ENCODE measurements at places on chromosomes 6 and 20.

DNA sequence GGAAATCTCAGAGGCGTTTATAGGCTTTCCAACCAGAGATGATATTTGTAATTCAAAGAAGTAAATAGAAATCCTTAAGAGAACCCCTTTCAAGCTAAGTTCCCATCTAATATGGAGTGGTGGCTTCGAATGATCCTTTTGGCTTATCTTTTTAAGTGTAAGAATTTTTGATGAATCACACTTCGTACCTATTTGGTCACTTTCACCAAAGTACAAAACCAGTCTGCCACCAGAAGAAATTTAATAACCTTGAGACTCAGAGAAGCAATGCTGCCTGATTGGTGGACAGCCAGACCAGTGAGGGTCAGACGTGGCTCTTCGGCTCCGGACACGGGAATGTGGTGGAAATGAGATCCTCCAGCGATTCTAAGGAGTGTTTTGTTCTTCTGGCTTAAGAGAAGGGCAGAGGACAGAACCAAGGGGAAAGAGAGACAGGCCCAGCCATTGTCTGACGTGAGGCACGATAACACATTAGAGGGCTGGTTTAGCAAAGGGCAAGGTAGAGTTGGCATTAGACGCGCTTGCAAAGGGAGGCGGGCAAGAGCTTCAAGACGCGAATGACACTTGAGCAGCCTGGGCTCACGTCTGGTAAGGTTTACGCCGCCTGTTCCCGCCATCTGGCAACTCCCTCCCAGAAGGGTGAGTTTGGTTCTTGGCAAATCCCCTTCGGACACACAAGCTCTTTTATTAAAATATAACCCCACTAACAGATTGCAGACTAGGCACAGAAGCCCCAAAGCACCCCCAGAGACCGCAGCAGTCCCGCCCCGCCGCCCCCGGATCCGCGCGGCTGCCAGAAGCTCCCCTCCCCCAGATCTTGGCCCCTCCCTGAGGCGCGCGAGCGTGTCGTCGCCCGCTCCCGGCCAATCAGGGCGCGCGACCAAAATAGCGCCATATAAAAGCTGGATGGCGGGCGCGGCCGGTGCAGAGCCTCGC, 50.0 kb upstream of the EZR start:
- DNase-seq: peak; percentile 96

GRCh38 chr6:112752791-112753190, 405.7 kb downstream of the RFPL4B start:
- DNase-seq: no peak

- DNase-seq: no peak
These were observed 43.9 kb downstream of the SPATA2 start for GRCh38 chr20:49871391-49871948.

DNA sequence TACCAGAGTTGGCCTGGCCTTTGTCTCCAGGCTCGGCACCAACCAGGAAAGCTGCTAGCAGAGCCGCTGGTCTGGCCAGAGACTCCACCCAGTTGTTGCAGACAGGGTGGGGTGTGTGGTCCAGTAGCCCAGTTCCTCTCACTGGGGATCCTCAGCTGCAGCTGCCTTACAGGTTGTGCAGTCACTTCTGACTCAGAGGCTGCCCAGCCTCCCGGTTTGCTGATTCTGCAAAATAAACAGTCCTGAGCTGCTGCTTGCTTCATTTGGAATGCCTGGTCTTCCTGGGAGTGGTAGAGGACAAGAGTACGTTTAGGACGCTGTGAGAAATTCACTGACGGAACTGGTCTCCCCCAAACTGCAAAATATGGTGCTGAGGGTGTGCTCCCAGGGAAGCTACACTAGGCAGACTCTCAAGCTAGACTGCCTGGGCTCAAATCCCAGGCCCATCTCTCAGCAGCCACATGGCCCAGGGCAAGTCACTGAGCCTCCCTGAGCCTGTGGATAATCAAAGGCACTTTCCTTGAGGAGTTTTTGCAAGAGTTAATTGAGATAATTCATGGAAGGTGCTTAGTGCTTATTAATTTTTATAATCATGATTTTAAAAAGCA, 246.1 kb downstream of the TFAP2C start:
- no peak for DNase-seq

DNA sequence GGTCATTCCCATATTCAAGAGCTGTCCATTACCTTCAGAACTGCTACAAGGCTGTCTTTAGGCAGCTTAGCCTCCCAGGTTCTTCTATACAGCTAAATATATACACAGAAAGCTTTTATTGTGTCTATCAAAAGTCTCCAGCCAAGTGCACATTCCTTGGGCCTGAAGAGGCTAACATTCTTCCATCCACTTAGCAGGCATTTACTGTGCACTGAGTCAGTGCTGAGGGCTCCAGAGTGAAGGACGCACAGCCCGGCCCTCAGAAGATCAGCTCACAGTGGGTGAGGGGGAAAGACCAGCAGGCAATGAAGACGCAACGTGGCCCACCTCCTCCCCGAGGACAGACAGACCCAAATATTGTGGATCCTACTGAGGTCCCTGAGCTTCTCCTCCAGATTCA, 569.9 kb downstream of the CDH26 start:
- no peak for DNase-seq

GRCh38 chr6:122432816-122433215, 33.4 kb downstream of the HSF2 start:
- DNase-seq: no peak

DNA sequence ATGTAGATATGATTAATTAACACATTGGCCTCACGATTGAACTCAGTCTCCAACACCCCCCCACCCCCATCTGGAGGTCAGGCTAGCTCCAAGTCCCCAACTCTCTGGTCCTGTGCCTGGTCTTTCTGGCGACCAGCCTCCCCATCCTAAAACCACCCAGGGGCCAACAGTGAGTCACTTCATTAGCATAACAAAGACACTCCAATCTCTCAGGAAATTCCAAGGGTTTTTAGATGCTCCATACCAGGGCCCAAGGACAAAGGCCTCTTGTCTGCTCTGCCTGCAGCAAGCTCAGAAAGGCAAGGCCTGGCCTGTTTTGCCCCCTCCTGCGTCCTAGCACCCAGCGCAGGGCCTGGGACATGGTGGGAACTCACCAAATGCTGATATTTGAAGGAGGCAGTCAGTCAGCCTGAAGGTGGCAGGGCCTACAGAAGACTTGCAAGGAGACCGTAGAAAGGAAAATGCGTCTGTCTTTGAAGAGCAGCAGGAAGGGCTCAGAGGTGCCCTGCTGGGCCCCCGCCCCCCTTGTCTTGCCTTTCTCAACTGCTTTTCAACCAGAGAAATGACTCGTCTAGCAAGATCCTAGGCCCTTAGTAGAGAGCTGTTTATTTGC, 184.7 kb downstream of the CDH4 start:
- no peak for DNase-seq

DNA sequence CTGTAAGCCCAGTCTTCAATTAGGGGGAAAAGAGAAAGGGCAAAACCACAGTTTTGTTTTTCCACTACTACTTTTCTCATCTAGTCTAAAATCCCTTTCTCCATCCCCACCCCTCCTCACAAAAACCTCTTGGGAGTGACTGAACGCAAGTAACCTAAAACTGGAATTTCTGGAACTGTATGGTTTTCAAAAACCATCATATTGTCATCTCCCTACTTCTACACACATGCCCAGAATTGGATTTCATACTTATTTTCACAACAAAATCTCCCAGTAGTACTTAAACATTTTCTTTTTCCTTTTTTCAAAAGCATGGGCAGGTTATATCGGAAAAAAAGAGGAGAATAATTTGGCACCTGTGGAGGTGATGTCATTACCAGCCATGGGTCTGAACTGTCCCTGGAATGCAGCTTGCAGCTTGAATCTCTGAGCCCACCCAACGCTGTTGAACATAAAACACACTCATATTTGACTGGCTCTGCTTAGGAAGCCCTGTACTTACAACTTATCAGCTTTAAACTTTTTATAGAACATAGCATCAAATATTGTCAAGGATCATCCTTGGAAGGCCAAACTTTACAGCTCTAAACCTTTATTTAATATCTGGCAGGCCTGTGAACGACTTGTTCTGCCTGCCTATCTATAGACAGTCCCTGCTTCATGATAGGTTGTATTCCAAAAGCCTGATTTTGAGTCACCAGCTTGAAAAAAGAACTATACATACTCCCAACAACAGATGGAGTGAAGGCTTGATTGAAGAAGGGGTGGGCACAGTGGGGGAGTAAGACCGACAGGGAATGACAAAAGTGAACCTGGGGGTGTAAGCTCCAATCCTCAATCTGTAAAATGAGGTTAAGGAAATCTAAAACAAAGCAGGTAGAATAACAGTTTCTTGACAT, 59.3 kb downstream of the EPB41L2 start:
- no peak for DNase-seq

GRCh38 chr6:157761331-157761921, 61.6 kb upstream of the SNX9 start:
- peak; percentile 48 for DNase-seq

GRCh38 chr6:168410035-168410434, 30.9 kb upstream of the SMOC2 start:
- DNase-seq: no peak

DNA sequence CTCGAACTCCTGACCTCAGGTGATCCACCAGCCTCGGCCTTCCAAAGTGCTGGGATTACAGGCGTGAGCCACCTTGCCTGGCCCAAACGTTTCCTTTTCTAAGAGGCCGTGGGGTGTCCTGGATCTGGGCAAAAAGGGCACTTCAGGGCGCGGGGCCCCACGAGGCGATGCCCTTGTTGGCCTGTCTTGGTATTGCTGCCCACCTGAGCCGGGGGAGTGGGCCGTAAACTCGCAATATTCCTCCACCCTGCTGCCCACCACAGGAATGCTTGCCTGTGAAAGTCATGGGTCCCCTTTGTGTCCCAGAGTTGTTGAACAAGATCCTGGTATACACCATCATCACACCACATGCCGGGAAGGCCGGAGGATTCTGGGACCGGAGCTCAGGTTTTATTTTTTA, 49.0 kb downstream of the SSR1 start:
- DNase-seq: peak; percentile 34

GRCh38 chr20:44785768-44786167, 24.6 kb downstream of the RIMS4 start:
- no peak for DNase-seq

- no peak for DNase-seq
These were observed 341.6 kb downstream of the NRN1 start for GRCh38 chr6:5665173-5665572.

DNA sequence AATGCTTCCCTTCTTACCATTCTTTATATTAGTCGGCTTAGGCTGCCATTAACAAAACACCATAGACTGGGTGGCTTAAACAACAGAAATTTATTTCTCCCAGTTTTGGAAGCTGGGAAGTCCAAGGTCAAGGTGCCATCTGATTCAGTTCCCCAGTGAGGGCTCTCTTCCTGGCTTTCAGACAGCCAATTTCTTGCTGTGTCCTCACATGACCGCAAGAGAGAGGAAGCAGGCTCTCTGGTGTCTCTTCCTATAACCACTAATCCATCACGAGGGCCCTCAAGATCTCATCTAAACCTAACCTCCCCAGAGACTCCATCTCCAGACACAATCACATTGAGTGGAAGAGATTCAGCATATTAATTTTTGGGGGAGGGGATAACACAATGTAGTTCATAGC, 193.0 kb upstream of the SGK1 start:
- DNase-seq: no peak

- no peak for DNase-seq
These were observed 884.4 kb downstream of the PHF3 start for GRCh38 chr6:64520050-64520449.

DNA sequence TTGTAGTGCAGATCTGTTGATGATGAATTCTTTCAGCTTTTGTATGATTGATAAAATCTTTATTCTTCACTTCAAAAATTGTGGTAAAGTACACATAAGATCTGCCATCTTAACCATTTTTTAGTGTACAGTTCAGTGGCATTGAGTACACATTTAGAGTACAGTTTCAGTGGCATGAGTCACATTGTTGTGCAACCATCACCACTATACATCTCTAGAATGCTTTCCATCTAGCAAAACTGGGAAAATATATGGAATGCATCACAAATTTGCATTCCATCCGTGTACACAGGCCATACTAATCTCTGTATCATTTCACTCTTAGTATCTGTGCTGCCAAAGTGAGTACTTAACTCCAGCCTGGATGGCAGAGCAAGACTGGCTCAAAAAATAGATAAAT, 28.7 kb downstream of the SIRPD start:
- no peak for DNase-seq

DNA sequence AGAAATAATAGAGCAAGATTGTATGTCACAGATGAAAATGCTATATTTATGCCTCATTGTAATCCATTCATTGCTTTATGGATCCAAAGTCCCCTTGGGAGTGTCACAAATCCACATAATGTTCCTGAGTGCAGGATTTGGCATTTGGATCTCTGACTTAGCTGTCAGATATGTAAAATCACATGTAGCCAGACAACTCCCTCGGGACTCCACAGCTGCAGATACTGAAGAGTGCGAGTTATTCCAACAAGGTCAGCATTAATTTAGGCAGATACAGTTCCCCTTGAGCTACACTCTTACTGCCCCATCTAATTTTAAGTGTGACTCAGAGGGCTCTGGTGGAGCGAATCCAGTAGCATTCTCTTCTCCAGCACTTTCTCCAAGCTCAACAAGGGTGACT, 433.2 kb downstream of the CD83 start:
- DNase-seq: no peak

GRCh38 chr6:13398421-13398994, 70.2 kb upstream of the TBC1D7 start:
- no peak for DNase-seq

- no peak for DNase-seq
These were observed 40.3 kb downstream of the MDFI start for GRCh38 chr6:41678511-41679084.

DNA sequence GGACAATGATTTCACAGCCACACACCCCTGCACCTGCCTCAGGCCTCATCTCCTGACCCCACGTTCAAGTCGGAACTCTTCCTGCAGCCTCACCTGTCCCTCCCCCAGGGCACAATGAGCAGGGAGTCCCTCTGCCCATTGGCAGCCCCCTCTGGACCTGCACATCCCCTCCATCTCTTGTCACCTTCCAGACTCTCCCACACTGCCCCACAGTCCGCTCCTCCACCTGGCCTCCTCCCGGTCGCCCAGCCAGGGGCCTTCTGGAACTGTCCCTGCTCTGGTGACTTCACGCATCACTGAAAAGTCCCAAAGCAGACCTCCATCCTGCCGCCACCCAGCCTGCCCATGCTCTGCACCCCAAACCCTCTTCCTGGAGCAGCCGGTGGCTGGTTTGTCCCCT, 4.7 kb downstream of the CTSZ start:
- no peak for DNase-seq

DNA sequence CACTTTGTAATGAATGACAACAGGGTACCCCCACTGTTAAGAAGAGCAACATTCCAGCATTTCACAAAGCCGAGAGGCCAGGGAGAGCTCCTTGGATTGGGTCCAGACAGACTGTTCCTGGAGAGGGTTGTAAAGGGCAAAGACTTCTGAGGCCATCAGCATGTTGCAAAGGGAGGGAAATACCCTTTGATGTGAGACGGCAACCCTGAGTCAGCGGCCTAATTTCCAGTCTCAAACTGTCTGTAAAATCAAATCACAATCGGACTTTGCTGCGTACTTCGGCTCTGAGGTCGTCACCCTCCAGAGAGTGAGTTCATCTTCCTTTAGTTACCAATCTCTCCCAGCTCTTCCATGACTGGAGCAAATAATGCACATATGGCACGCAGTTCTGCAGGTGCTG, 101.0 kb upstream of the DTNBP1 start:
- no peak for DNase-seq
